ENCODE measurements at places on chromosomes 1 and 21.
A peak's percentile ranks its signal among the peaks of the same experiment; 100 is the strongest.

GRCh38 chr21:33657124-33657820 is 15.0 kb downstream of the ITSN1 start:
- no peak for DNase-seq

DNA sequence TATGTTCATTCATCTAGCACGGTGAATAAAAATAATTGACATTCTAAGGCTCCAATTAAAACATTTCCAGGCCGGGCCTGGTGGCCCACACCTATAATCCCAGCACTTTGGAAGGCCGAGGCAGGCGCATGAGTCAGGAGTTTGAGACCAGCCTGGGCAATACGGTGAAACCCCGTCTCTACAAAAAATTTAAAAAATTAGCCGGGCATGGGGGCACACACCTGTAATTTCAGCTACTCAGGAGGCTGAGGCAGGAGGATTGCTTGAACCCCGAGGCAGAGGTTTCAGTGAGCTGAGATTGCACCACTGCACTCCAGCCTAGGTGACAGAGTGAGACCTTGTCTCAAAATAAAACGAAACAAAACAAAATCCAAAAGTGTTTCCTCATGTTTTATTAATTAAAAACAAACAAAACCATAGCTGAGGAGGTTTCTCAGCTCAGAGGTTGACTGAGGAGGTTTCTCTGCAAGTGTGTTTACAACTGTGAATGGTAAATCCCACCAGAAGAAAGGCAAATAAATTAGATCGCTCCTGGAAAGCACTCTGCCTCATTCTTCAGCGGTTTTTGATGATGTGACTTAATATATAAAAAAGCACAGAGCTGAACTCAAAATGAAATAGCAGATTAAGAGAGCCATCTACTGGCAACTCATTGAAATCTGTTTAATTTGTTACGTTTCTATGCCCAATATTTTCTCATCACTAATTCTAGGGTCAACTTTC is 37.7 kb upstream of the ATG4C start:
- no peak for DNase-seq

DNA sequence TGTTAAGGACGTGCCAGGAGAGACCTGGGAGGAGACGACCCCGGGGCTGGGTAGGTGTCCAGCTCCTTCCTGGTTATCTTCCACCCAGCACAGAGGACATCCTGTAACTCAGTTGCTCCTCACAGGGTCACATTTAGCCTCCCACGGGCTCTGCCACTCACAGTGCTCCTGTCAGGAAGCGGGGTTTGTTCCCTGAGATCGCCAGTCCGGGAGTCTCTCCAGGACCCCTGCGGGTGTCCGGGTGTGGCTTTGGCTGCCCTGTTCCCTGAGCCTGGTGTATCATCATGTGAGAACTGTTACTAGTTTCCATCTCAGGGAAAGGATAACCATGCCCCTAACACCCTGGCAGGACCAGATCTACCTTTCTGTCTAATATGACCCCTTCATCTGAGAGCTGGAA is 158.2 kb upstream of the RUNX1 start:
- DNase-seq: no peak

- DNase-seq: no peak
Measured at GRCh38 chr1:88075813-88076212, 608.3 kb upstream of the PKN2 start.

DNA sequence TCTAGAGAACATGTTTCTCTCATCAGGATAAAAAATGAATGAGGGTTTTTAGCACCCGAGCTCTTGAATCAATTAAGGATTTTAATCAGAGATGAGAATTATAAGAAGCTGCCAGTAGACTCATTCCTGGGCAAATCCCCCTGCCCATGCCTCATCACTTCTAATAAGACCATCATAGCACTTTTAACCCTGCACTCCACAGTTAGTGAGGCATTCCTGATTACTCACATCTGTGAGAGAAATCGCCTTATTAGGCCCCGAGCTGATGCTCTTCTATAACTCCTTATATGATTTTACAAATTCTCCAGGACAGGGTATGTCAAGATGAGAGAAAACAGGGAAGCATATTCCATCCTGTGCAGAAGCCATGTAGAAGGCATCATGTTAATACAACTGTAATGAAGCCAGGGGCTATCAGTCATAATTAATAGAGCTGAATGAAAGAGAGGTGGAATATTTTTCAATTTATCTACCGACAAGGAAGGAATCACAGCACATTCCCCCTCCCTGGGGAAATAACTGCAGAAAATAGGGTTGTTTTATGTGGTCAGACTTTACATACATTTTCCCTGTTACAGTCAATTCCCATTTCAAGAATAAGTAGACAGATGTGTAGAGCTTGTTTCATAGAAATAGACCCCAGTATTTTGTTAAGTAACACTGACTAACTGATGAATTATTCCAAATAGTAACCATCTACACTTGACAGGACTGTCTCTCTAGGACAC is 272.7 kb downstream of the HHIPL2 start:
- DNase-seq: no peak

DNA sequence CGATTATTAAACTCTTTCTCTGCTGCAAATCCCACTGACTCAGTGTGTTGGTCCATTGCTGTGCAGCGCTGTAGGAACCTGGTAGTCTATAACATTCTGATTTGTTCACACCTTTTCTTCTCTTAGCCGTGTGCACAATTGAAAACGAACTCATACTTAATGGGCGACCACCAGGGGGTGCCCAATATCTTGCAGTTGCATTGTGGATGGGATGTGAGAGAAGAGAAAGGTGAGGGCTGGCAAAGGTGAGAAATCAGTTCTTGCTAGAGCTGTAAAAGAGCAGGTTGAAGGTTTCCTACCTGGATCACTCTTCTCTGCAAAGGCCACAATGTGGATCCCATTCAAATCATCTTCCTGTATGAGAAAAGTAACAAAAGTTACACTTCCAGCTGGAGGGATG is 51.0 kb downstream of the CASQ2 start:
- no peak for DNase-seq

GRCh38 chr1:97186381-97186780 is 464.8 kb downstream of the PTBP2 start:
- DNase-seq: no peak

DNA sequence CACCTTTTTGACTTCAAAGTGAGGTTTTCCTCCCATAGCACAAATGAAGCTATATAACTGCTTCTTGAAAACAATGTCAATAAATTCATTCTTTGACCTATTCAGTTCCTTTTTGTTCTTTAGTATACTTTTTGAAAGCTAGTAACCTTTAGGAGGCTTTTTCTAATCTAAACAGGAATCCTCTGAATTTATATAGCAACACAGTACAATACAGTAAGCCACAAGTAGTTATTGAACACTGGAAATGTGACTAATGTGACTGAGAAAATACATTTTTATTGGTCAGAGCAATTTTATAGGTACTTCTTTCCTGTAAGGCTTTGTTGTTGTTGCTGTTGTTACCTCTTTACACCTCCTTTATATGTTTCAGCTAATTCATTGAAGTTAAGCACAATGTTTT is 49.8 kb downstream of the ADGRL2 start:
- DNase-seq: no peak

- DNase-seq: no peak
Measured at GRCh38 chr1:246591504-246591903, 25.2 kb downstream of the CNST start.

GRCh38 chr21:34743831-34744230 is 75.0 kb downstream of the CLIC6 start:
- peak; percentile 65 for DNase-seq

- DNase-seq: peak; percentile 3
Measured at GRCh38 chr1:114219172-114219868, 65.7 kb upstream of the SYT6 start.

DNA sequence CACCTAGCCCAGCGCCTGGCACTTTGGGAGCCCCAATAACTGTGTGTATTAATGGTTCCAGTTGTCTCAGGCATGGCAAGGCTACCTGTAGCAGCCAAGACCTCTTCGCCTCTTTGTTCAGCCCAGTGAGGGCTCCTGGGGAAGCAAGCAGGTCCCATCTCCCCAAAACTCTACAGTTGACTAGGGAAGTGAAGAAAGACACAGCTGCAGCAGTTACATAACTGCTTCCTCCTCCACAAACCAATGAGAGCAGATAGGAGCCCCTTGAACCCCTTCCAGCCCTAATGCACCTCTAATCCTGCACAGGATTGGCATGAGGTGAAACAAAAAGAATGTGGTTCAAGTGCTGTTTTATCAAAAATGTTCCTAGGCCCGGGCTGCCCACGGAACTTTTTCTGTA is 100.5 kb downstream of the SYF2 start:
- DNase-seq: no peak

GRCh38 chr1:13699510-13699909 is 478 bp upstream of the PRDM2 start:
- no peak for DNase-seq

DNA sequence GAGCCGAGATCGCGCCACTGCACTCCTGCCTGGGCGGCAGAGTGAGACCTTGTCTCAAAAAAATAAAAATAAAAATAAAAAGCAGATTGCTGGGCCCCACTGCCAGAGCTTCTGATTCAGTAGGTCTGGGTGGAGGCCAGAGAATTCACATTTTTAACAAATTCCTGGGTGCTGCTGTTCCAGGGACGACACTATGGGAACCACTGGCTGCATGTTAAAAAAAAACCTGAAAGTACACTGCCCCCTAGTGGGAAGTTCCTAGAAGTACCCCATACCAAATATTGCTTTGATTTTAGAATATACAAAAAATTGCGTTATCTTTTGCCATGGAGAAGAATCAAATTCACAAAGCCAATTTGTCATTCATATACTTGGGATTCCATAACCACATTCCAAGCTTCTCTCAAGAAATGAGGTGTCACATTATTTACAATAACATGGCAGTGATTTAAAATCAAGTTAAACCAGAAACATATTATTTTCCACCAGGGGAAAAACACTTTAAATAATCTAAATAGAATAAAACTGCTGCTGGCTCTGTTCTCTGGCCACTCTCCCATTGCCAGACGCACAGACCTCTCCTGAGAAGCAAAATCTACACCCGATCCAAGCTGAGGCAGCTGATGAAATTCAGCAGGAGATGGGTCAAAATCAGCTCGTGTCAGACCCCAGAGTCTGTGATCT is 27.4 kb downstream of the SYF2 start:
- peak; percentile 30 for DNase-seq

DNA sequence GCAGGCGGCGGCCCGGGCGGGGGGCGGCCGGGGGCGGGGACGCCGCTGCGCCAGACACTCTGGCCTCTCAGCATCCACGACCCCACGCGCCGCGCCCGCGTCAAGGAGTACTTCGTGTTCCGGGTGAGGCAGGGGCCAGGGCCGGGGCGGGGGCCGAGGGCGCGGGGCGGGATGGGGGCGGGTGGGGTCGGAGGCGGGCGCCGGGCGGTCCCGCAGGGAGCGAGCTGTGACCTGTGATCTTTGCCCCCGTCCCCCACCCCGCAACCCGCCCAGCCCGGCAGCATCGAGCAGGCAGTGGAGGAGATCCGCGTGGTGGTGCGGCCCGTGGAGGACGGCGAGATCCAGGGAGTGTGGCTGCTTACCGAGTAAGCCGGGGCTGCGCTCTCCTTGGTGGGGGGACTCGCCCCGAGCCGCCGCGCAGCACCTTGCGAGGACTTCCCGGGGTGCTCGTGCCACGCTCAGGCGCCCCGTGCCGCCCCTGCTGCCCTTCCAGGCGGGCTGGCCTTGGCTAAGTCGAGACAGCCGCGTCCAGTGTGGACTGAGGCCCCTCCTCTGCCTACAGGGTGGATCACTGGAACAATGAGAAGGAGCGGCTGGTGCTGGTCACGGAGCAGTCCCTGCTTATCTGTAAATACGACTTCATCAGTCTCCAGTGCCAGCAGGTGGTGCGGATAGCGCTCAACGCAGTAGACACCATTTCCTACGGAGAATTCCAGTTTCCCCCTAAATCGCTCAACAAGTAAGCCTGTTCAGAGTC is 514 bp downstream of the TPRG1L start:
- DNase-seq: no peak

DNA sequence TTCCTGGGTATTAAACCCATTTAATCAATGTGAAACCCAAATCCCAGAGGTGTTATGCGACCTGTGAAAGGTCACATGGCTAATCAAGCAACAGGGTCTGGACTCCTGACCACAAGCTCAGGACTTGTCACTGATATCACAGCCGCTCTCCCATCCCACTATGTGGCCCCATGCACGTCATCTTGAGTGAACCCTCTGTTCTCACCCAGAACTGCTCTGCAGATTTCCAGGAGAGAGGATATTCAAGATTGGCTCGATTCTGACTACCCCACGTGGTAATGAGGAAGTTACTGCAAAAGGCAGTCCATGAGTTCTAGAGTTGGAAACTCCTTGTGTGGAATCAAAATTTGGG is 173.5 kb upstream of the ETV3 start:
- DNase-seq: no peak

GRCh38 chr1:156639601-156640101 is 2.3 kb upstream of the BCAN start:
- DNase-seq: no peak

- no peak for DNase-seq
Measured at GRCh38 chr1:172394811-172395210, 25.7 kb upstream of the C1orf105 start.

DNA sequence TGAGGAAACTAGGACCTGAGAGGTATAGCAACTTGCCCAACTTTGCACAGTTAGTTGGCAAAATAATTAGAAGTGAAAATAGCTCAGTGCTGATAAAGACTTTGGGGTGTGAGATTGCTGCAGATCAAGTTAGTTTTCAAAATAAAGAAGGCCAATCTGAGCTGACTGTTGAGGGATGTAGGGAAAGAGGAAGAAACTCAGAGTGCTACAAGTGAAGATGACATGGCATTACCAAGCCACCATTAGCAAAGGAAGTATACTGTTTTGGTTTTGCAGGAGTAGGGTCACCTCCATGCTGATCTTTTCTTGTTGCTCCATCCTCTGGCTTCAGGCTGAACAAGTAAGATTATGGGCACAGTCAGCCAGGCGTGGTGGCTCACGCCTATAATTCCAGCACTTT is 78.7 kb upstream of the ADAM30 start:
- DNase-seq: no peak

DNA sequence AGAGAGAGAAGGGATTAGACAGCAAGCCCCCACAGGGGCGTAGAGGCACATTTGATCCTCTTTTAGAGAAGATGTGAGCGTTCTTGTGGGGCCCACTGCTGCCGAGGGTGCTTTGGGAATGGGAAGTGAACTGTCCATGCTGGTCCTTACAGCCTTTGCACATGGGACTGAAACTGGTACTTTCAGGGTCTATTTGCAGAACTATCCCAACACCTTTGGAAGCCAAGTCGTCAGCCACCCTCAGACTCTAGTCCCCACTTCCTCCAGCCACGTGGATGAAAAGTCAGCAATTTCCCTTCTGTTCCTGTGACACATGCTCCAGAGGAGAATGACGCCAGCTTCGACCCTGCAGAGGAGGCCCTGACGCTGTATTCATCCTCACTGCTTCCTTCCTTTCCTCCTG is 2.6 kb upstream of the RAB7B start:
- no peak for DNase-seq

DNA sequence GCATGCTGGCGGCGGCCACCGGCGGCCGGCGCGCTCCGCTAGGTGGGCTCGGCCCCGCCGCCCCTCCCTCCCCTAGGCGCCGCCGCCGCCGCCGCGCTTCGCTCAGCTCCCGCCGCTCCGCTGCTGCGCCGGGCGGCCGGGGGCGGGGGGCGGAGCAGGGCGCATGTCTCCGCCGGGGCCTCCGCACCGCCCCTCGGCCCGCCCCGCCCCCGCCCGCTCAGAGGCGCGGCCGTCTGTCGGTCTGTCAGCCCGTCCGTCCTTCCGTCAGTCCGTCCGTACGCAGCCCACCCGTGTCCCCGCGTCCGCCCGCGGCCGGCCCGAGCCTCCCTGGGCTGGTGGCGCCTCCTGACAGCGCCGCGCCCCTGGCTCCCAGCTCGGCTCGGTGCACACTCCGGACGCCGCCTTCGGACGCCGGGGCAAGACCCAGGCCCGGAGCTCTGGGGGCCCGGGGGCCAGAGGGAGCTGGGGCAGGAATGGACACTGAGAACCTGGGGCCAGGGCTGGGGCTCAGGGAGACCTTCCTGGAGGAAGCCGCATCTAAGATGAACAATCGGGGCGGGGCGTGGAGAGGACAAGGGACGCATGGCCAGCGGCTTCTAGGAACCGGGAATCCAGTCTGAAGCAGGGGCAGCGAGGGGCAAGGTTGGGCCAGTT is at the start of gene GPR153:
GPR153 (minus strand) TSS at position 138 of the 654 bp plus-strand sequence. CDS start 6,193 bp downstream, outside the sequence.
- no peak for DNase-seq
